ENCODE measurements at places on chromosomes 6 and 20.

GRCh38 chr6:40923880-40924279 lies 115.1 kb downstream of the UNC5CL start:
- DNase-seq = no peak

DNA sequence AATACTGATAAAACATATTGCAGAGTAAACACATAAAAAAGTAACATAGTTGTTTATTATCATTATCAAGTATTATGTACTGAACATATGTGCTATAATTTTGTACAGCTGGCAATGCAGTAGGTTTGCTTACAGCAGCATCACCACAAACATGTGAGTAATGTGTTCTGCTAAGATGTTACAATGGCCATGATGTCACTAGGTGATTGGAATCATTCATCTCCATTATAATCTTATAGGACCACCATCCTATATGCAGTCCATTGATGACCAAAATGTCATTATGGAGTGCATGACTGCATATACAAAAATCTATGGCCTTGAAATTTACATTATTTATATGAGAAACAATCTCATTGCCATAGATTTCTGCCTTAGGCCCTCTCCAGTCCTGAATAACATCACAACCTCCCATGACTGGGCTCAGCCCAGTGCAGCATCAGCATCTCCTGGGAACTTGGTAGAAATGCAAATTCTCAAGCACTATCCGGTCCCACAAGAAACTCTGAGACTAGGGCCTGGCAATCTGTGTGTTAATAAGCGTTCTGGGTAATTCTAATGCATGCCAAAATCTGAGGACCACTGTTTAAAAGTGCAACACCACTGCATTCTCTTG lies 352.0 kb upstream of the MARCKS start:
- DNase-seq = no peak

GRCh38 chr6:129628101-129628815 lies 81.7 kb downstream of the ARHGAP18 start:
- DNase-seq = no peak

GRCh38 chr6:91328241-91328640 lies 741.4 kb upstream of the MAP3K7 start:
- no peak for DNase-seq

- no peak for DNase-seq
These were observed 127.1 kb upstream of the AHI1 start for GRCh38 chr6:135624402-135625295.

- no peak for DNase-seq
These were observed 26.3 kb downstream of the FAM110A start for GRCh38 chr20:859751-860231.

GRCh38 chr6:79878142-79878748 lies 69.1 kb downstream of the ELOVL4 start:
- no peak for DNase-seq

GRCh38 chr6:134049176-134049575 lies 3.2 kb downstream of the SLC2A12 start:
- no peak for DNase-seq

- no peak for DNase-seq
These were observed 141.9 kb upstream of the NEDD9 start for GRCh38 chr6:11374036-11375010.

DNA sequence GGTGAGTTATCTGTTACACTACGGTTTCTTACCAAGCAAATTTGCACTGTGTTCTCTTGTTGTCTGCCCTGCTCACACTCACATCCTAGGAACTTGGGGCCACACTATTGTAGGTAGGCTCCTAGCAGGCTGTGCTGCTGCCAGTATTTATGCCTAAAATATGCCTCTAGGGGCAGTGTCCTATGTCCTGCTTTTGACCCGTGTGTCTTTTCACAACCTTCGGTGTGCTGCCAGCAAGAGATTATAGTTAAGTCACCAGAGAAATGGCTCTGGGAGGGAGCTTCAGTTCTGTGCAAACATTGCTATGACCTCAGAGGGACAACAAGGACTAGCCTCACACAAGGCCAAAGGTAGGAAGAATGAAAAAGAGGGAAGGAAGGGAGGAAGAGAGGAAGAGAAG lies 8.9 kb upstream of the TAAR5 start:
- DNase-seq = peak; percentile 7

DNA sequence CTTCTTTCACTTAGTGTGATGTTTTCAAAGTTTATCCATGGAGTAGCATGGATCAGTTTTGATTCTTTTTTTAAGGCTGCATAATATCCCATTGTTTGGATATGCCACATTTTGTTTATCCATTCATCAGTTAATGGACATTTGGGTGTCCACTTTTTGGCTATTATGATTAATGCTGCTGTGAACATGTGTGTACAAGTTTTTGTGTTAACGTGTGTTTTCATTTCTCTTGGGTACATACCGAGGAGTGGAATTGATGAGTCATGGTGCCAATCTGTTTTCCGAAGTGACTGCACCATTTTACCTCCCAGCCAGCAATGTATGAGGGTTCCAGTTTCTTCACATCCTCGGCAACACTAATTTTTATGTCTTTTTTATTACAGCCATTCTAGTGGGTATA lies 78.4 kb upstream of the CCDC28A start:
- no peak for DNase-seq

DNA sequence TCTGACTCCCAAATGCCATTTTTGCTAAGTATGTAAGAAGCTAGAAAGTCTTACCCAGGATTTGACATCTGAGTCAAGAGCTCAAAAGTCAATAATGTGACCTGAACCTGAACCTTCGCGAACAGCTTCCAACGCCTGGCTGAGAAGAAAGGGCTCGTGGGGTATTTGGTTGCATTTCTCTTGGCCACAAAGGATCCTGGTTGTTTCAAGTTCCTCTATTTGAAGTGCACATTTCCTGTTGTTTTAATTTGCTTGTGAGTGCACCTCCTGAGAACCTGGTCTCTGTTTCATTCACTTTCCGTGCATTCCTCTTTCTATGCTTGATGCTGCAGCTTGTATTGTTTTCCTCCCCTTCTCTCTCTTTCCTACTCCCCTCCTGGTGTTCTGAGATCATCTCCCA lies 212.5 kb downstream of the FOXA2 start:
- no peak for DNase-seq

DNA sequence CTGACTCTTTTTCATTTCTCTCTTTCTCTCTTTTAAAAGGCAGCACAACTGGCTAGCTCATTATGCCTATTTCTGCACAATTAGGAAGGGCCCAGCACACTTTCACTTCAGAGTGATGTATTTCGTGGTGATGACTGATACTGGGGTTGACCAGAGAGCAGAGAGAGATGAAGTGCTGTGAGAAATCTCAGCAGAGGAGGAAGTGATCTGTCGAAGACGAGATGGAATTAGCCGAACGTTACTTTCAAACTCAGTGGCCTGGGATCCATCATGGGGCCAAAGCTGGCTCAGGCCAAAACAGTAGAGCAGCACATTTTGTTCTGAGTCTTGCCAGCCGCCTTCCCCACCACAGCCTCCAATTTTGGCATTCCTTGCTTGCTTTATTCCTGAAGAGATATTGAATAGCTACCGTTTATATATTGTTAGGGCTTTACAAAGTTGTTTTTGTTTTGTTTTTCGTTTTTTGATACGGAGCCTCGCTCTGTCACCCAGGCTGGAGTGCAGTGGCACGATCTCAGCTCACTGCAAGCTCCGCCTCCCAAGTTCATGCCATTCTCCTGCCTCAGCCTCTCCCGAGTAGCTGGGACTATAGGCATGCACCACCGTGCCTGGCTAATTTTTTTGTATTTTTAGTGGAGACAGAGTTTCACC lies 213.2 kb upstream of the ECI2 start:
- DNase-seq = no peak

DNA sequence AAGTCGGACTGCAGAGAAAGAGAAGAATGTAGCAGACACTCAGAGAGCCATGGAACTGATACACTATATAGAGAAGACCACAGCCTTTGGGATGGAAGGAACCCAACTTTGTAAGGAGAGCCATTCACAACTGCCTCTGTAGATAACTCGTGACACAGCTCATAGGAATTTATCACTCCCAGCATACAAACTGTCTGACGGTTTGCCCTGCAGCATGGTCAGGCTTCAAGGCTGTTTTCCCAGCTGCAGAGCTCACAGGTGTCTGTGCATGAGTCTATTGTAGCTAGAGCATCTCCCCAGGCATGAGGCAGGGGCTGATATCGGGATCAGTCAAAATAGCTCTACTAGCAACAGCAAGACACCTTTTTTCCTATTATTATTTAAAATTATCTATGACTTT lies 130.5 kb upstream of the DTNBP1 start:
- DNase-seq = no peak

DNA sequence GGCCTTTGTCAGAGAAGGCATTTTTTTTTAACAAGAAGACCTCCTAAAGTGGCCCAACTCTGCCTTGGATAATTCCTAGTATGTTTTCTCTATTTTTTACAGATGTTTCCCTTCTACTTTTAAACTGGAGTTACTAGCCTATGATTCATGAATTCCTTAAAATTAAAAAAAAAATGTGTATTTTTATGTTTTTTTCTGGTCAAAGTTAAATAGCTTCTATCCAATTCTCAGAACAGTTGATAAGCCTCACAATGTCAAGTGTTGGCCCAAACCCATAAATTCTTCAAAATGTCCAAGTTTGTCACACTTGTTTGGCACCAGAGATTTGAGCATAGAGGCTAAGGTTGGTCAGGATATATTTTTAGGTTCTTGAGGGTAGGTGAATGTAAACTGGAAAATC lies 64.0 kb downstream of the JAG1 start:
- DNase-seq = no peak

DNA sequence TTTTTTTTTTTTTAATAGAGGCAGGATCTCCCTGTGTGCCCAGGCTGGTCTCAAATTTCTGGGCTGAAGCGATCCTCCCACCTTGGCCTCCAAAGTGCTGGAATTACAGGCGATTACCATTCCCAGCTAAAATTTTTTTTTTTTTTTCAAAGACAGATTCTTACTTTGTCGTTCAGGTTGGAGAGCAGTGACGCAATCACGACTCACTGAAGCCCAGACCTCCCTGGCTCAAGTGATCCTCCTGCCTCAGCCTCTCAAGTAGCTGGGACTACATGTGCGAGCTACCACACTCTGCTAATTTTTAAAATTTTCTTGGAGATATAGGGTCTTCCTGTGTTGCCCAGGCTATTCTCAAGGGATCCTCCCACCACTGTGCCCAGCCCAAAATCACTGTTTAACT lies 58.0 kb upstream of the MYO6 start:
- DNase-seq = no peak

GRCh38 chr6:30787954-30788353 lies 43.6 kb upstream of the IER3 start:
- no peak for DNase-seq

- DNase-seq = no peak
These were observed 19.9 kb downstream of the RALGAPA2 start for GRCh38 chr20:20692587-20692986.
